Stimulated activated CD4-positive, alpha-beta T cell treated with anti-CD3 and anti-CD28 coated beads, Interleukin-1b, Interleukin-23, amount 100 ng/mL, for 4 hours (primary cell): ENCODE measurements at places on chromosomes 3 and 15.

DNA sequence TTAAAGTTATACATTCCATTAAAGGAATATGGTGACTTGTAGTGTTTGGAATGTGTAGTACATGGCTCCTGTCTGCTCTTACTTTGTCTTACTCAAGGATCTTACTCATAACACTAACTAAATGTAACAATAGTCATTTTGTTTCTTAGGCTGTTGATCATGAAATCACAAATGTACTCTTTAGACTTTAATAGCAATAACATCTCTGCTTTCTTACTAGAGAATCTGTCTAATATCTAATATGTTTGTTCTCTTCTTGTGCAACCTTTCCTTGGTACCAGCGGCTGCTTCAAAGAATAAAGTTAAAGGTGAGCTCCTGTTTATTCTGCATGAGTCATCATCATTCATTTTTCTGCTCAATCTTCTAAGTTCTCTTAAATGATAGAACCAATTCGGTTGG, 767.5 kb downstream of the CADM2 start:
- DNase-seq: no peak

DNA sequence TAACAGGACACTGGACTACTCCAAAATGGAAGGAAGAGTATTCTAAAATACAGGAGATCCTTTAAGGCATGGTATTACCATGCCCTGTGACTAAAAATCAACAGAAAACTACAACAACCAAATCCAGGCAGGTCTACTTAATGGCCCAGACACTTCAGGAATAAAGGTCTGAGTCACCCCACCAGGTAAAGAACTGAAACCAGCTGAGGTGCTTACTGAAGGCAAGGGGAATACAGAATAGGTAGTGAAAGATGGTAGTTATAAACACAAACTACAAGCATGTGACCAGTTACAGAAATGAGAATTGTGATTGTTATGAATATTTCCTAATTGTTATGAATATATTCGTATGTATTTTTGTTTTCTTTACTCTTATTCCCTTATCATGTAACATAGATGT, 13.4 kb downstream of the IFT57 start:
- no peak for DNase-seq

DNA sequence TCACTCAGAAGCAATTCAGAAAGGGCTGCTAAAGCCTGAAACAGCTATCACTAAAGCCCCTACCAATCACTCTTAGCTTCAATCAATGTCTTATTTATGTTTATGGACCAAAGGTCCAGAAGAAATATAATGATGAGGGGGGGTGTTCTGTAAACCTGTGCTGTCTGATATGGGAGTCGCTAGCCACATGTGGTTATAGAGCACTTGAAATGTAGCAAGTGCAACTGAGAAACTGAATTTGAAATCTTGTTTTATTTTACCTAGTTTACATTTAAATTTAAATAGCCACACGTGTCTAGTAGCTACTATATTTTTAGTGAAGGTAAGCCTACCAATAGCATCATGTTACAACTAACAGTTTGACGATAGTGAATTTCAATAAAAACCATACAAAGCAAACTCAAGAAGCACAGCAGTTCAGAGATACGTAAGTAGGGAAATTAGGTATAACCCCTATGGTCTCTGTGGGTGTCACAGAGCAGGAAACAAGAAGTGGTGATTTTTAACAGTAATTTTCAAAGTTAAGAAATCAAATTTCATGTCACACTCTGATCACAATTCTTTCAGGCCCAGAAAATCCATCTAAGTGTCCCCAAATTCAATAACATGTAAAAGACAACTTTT, 3.6 kb downstream of the POU1F1 start:
- no peak for DNase-seq

DNA sequence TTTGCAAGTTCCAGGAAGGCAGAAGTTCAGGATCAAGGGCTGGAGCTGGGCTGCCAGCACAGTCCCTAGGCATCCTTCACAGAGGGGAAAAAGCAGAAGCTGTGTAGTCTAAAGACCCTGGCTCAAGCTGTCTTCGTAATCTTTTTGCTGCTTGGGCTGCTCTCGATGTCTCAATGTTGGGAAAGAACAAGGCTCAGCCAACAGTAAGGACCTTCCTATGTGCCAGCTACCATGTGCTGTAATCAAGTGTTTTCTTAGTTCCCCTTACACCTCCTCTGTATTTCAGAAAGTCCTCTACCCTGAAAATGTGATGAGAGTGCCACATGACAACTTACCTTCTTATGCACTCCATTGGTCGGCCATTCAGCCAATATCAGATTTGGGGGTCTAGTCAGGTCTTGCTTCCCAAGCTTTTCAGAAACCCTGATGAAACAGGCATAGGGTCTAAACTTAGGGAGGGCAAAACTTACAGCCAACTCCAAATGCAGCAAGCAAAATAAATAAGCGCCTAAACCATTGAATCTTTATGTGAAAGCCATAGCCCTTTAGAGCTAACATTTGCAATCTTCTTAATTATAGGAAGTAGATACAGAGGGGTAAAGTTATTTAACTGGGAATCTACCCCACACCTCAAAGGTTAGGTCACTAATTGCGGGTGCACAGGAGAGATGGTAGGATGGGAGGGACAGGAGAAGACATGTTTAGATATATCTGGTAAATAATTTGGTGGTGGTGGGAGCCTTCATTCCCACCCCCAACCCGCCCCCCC, 1.2 kb upstream of the EDEM1 start:
- no peak for DNase-seq

- no peak for DNase-seq
Measured at GRCh38 chr3:115937054-115937453, 313.7 kb downstream of the GAP43 start.

DNA sequence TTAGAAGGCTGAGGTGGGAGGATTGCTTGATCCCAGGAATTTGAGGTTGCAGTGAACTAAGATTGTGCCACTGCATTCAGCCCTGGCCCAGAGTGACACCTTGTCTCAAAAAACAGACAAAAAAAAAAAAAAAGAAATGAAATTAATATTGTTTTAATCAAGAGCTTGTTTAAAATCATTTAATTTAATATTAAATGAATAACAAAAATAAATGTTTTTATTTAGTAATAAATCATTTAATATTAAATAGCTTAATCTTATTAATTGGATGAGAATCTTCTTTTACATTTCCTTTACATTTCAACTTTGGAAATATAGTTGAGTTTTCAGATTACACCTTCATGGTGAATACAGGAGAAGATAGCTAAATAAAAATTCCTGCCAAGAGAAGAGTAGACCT, 29.7 kb downstream of the TNIK start:
- no peak for DNase-seq

DNA sequence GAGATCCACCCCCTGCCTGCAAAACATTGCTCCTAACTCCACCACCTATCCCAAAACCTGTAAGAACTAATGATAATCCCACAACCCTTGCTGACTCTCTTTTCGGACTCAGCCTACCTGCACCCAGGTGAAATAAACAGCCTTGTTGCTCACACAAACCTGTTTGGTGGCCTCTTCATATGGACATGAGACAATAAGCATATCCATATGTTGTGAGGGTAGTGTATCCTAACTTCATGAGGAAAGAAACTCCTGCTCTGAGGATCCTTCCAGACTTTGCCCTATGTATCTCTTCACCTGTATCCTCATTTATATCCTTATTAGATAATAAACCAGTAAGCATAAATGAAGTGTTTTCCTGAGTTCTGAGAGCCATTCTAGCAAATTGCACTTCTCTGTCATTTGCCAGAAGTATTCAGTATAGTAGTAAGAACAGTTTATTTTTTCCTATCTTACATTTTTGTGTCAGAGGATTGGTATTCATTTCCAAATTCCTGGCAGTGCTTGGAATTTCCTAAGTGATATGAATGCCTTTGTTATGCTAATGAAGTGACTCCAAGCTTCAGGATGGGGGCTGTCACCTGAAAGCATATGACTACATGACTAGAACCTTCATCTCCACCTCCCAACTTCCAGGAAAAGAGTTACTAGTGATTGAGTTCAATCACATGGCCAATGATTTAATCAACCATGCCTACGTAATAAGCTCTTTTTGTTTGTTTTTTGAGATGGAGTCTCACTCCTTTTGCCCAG, 30.2 kb downstream of the TTBK2 start:
- no peak for DNase-seq

DNA sequence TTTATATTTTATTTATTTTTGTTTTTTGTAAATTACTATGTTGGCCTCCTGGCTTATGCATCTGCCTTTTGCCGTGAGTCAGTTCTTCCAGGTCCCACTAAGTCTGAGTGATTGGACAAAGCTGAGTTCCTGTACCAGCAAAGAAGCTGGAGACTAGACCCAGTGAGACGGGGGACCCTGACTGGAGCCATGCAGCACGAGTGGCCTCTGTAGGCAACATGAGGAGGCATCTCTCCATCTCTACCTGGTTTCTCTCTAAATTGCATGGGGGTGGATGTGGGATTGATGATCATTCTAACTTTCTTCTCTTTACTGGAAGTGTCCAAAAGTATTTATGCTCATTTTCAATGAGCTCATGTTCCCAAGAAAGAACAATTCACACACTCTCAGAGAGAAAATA, 155.3 kb upstream of the MRPL3 start:
- DNase-seq: no peak

- no peak for DNase-seq
Measured at GRCh38 chr15:83653288-83653638, 660 bp upstream of the ADAMTSL3 start.

GRCh38 chr15:73273181-73274002, 95.4 kb downstream of the HCN4 start:
- DNase-seq: peak; percentile 3

- DNase-seq: no peak
Measured at GRCh38 chr3:186075489-186075888, 33.4 kb downstream of the ETV5 start.

GRCh38 chr15:45550436-45550835, 27.9 kb upstream of the SLC30A4 start:
- no peak for DNase-seq

DNA sequence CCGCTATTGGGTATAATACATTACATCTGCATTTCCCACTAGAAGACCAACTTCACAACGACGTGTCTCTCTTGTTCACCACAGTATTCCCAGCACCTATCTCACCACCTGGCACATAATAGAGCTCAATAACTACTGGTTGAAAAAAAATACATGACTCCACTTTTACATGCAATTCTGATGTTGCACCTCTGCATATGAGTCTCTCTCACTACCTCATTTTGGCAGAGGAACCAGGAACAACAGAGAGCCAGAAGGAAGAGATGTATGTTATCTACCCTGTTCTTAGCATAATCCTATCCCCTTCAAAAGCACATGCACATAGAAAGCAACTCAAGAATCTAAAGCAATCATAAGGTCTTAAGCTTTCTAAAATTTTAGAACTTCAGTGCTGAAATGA, 61.6 kb downstream of the SHQ1 start:
- DNase-seq: no peak

GRCh38 chr15:70267879-70268278, 170.2 kb upstream of the TLE3 start:
- DNase-seq: no peak

- DNase-seq: no peak
Measured at GRCh38 chr3:11581237-11582190, 62.2 kb downstream of the VGLL4 start.

DNA sequence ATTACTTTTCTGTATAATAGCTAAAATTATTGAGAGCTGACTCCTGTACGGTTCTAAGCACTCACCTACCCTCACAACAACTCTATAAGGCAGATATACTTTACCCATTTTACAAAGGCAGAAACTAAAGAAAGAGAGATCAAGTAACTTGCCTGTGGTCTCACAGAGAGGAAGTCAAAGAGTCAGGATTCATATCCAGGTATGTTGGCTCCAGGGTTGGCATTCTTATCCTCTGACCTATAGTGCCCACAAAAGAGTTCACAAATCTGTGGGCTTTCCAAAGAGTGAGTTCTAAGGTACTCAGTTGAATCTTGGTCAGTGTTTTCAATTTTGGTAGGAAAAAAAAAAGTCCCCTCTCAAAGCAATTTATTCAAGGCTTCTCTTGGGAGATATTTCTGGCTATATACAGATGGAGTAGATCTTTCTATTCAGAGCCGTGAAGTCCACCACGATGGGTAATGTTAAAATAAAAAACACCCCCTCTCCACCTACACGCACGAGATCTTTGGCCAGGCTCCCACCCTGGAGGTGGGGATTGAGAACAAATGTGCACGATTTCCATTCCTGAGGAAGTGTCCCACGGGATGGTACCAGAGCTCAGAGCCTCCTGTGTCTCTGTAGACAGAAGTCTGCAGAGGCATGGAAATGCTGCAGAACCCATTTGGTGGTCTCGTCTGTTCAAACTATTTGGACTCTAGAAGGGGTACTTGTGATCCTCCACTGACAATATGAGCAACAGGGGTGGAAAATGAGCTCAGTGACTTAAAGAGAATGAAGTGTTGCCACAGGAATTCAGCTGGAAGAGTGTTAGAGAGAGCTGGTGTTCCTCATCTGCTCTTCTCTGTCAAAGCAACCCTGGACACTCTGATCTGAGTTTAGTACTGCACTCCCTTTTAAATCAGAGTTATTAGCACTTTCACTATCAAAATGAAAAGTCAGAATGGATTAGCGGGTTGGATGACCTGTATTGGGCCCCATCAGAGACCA, 212.1 kb upstream of the EIF1B start:
- DNase-seq: no peak

DNA sequence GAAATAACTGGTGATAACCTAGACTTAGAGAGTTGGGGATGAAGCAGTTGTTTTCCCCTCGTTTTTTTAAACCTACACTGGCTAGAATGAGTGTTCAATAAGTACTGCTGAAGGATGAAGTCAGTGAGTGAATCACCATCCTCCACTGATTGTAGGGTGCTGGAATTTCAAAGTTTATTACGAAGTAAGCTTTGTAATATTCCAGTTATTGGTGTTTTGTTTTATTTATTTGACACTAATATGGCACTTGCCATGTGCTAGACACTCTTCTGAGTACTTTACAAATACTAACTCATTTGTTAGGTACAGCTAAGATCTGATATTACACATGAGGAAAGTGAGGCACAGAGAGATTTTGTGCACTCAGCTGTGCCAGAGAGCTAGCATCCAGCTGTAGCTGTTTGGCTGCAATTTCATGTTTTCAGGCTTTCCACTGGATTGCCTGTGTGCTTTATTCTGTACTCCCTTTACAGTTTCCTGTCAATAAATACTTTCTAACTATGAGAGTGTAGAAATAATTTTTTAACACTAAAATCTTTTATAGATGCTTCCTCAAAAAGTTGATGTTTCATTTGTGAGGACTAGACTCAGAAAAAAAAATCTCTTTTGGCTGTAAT, 5.8 kb downstream of the MAP2K5 start:
- no peak for DNase-seq

GRCh38 chr3:174220775-174221554, 638.2 kb upstream of the NAALADL2 start:
- no peak for DNase-seq

DNA sequence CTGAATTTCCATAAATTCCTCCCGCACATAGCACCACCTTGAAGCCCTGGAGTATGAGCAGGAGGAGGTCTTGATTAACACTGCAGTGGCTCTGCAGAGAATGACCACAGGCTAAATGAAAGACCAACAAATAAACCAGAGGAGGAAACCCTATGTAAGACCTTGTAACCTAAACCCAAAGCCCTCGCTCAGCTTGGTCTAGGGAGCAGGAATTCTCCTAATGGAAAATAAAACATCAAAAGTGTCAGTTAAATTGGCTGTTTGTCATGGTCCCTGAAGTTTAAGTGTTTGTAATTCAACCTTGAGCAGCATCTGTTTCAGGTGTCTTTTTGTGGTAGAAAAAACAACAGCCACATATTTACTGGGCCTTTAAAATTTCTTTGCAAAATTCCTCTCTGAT, 9.2 kb upstream of the UBE2Q2 start:
- no peak for DNase-seq

- DNase-seq: peak; percentile 16
Measured at GRCh38 chr3:179037351-179037750, 34.3 kb downstream of the ZMAT3 start.
